ENCODE measurements at places on chromosomes 3 and 15. TPM values are rescaled to one million over a fixed set of nuclear protein-coding genes. Genes with fewer than 3 reads are reported as not detected.

Gene TMEM87A
- 16.4 TPM for total RNA-seq

DNA sequence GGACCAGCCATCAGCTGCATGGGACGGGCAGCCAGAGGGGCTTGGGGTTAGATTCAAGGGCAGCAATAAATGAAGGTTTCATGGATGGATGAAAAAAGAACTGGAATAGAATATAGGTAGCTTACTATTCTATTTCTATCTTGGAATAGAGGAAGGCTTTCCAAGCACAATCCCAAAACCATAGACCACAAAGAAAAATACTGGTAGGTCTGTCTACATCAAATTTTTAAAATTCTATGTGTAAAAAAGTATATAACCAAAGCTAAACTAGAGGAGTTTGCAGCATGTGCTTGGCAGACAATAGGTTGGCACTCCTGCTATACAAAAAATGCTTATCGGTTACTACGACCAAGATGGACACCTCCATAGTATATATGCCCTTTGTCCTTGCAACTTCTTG, 7.2 kb upstream of the FBLN2 start:
- DNase-seq, result no peak

DNA sequence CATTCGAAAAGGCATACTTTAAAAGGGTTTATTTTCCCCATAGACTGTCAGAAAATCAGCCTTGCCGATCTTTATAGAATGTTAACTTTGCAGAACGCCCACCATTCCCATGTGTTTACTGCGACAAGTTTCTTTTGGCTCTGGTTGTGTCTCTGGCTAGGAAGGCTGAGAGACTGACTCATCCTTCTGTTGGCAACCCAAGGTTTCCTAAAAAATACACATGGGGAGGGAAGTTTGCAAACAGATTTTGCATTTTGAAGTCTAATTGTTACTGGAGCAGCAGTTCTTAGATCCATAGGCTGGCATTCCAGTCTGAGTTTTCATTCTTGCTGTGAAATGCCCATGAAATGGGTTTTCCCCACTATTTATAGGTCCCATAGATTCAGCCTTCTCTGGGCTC, 37.9 kb upstream of the MINAR1 start:
- DNase-seq, result no peak

DNA sequence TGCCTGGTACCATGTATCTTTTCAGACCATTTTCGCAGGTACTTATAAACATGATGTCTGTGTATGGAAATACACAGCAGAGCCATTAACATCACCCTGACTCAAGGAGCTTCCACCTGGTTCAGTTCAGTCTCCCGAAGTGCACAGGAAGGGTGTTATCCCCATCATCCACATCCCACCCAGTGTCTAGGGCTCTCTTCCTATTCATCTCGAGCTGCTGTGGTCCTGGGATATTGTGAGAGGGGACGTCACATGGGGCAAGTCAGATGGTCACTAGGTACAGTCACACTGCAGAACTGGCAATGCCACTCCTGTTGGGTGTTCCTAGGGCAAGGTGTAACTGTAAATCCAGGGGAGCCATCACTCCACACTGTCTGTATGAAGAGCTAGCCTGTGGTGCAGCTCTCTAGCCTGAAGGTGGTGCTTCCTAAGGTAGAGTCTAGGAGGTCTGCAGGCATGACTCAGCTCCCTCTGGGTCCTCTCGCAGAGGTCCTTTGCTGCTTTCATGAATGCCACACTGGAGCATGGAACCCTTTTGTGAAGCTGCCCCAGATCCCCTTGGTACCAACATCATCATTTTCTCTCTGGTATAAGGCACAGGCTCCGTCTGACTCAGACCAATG, 13.9 kb downstream of the ISLR2 start:
- no peak for DNase-seq

DNA sequence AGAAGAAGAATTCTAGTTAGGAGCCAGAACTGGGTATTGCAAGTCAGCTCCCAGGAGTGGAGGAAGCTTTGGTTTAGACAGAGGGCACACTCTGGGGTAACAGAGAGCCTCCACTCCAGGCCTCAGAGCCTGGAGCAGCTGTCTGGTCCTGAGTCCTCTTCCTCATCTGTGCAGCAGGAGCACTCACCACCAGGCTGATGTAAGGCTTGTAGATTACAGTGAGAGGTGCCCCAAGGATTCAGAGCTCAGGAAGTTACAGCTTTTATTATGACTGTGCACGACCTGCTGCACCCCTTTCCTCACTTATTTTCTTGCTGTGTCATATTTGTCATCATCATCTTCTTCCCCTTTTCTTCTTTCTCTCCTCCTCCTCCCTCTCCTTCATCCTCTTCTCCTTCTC, 210.4 kb downstream of the ATP10A start:
- no peak for DNase-seq

- DNase-seq, result no peak
These were observed 42.7 kb downstream of the TLNRD1 start for GRCh38 chr15:81043281-81043934.

All from left ventricle myocardium superior (tissue), 1 donor.